ENCODE measurements at places on chromosomes 1 and 21. TPM values are rescaled to one million over a fixed set of nuclear protein-coding genes. Genes with fewer than 3 reads are reported as not detected.

GRCh38 chr1:112044745-112045144 is 55.3 kb upstream of the KCND3 start:
- no peak for DNase-seq

DNA sequence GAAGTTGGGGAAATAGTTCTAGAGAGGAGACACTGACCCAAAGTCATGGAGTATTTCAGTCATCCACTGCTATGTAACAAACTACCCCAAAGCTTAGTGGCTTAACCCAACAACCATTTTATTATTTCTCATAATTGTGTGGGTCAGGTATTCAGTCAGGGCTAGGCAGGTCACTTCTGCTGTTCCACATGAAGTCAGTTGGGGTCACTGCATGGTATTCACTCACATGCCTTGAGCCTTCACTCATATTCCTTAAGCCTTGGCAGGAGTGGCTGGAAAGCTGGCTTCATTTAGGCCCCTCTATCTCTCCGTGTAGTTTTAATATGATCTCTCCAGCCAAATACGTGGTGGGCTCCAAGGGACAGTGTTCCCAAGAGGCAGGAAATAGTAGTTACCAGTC is 17.5 kb upstream of the RNF11 start:
- DNase-seq: no peak

BMP8B gene
- total RNA-seq: 3.7 TPM

CD53 gene
- 20.9 TPM for total RNA-seq
